ENCODE measurements at places on chromosomes 5 and 9.

DNA sequence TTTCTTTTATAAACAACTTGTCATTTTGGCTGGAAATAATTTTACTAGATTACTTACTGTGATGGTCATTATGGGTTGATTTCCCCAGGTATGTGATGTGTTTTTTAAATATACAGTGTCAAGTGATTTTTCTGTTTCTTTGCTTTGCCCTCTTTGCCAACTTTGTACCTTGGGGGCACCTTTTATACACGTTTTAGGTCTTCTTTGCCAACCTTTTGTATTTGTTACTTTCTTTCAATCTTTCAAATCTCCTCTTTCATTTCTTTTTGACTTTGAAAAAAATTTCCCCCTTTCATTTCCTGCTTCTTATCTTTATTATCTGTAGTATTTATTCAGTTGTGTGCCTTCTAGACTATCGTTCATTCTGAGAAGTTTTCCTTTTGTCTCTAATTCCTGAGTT is 65.4 kb upstream of the DHFR start:
- no peak for DNase-seq

- DNase-seq = no peak
These were observed 118.9 kb downstream of the TRIO start for GRCh38 chr5:14261856-14262611.

- DNase-seq = no peak
These were observed 1577.3 kb upstream of the C9orf72 start for GRCh38 chr9:29150606-29151005.

DNA sequence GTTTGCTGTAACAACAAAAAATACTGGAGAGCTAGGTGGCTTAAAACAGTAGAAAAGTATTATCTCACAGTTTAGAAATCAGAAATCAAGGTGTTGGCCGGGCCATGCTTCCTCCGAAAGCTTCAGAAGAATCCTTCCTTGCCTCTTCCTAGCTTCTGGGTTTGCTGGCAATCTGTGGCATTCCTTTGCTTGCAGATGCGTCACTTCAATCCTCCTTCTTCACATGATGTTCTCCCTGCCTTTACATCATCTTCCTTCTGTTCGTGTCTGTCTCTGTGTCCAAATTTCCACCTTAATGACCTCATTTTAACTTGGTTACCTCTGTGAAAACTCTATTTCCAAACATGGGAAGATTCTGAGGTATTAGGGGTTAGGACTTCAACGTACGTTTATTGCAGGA is 90.4 kb upstream of the CHD1 start:
- DNase-seq = peak; percentile 10

GRCh38 chr9:137987244-137988030 is 109.9 kb downstream of the CACNA1B start:
- no peak for DNase-seq

GRCh38 chr9:14533867-14534640 is 159.2 kb downstream of the ZDHHC21 start:
- DNase-seq = no peak

DNA sequence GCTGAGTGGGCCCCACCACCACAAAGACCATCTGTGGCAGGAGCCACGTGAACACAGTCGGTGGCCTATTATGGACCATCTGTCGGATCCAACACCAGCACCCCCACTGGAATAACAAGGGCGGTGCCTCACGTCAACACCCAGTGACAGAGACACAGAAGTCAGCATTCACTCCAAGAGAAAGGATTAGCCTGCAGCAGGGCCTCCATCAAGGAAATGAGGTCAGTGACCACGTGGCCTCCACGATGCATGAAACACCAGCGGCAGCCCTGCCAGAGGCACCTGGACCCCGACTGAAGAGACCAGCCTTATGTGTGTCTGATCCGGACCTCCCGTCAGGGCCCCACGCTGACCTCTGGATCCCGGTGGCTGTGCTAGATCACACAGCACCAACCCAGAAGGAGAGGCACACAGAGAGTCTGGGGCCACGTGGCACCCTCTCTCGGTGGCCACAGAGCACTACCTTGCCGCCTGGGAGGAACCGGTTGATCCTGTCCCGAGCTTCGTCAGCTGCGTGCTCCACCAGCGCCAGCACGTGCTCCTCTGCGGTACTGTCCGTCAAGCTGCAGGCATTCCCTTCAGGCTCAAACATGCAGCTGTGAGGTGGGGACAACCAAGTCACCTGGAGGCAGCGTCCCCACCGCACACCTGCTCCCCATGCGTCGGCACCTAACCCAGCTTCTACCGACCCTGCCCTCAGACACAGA is 9.0 kb downstream of the BRD9 start:
- no peak for DNase-seq

- DNase-seq = no peak
These were observed 25.5 kb upstream of the TIFAB start for GRCh38 chr5:135477613-135478066.

DNA sequence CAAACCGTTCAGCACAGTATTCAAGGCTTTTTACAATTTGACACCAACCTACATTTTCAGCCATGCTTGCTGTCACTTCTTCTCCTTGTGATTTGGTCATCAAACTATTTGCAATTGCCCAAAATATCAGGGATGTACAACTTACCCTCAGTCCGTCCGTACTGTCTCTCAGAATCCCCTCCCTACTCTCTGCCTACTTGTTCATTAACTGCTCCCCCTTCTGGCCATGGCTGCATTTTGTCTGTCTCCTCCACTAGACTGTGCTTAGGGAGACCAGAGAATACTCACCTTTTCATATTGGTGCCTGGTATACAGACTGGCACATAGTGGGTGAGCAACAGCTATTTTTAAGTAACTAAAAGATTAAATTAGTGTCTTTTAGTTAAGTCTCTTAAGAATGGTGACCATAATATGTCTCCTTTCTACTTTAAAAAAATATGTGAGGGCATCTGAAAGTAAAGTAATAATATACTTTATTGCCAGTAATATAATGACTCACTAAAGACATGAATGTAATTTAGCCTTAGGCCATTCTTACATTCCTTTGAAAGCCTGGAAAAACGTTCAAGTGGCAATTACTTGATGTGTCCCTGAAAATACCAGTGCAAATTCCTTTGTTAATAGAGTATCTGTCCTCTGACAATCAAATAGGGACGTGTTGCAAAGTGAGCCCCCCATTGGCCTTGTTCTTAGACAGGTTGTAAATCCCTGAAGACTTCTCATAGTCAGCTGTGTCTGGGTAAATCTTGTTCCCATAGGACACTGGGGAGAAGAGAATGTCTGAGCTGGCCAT is 27.8 kb downstream of the PRLR start:
- peak; percentile 16 for DNase-seq

DNA sequence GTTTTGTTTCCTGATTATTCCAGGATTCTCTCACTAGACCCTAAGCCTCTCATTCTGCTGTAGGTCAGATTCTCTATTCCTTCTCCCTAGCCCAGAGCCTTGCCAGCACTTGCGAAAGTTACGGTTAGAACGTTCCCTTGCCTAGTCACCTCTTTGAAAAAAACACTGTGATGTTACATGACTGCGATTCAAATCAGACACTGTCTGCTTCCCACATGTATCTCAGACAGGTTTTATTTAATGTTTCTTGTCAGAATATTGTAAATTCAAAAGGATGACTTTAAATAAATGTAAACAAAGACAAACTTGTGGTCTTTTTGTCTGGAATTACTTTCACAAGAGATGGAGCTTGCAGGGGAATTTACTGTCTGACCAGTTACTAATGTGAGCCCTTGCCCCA is 116.5 kb upstream of the OTULINL start:
- DNase-seq = no peak

GRCh38 chr9:31854187-31854586 is 530.3 kb upstream of the ACO1 start:
- DNase-seq = no peak

DNA sequence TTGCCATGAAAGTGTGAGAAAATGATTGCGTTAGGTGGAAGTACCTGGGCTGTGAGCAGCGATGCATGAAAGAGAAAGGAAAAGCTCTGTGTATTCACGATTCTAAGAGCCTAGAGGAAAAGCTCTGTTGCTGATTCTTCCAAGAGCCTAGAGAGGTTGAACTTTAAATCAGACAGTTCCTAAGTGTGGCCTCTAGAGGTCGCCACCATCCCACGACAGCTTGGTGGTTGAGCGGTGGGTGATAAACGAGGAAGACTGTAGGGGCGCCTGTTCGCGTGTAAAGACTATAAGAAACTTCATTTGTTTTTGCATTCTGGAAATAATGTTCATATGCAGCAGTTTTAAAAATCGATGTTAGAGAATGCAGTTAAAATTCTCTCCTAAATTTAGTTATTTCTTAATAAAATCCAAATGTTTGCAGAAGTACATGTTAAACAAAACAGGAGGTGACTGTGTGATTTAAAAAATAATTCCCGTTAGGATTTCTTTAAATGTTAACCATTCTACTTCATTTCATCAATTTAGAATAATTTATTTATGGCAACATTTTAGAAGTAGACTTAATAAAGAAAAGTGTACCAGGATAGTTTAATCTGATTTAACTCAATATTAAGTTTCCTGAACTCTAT is 107.7 kb downstream of the TENT4A start:
- no peak for DNase-seq

DNA sequence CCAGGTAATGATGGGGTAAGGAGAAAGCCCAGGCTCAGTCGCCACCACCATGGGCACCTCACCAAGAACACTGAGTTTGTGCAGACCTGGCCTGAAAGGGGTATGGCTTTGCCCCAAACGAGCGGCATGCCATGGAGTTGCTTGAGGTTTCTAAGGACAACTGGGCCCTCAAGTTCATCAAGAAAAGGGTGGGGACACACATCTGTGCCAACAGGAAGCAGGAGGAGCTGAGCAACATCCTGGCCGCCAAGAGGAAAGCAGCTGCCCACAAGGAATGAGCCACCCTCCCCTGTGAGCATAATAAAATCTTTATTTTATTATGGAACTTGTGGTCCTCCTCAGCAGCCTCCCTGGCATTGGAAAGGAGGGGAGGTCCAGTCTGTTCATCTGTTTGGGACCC is 23.8 kb downstream of the CD14 start:
- DNase-seq = no peak

DNA sequence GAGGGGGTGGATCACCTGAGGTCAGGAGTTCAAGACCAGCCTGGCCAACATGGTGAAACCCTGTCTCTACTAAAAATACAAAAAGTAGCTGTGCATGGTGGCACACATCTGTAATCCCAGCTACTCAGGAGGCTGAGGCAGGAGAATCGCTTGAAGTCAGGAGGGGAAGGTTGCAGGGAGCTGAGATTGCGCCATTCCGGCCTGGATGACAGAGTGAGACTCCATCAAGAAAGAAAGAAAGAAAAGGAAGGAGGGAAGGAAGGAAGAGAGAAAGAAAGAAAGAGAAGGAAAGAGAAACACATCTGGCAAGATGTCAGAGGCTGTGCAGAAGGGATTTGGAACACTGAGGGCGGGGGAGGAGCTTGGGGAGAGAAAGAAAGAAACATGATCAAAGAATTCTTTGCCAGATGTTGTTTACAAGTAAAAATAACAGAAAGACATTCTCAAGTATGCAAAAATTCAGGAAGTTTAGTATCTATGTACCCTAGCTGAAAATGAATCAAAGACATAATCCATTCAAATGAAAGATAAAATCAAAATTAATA is 93.7 kb downstream of the AK8 start:
- no peak for DNase-seq

- DNase-seq = no peak
These were observed 50.2 kb downstream of the PSMB7 start for GRCh38 chr9:124365036-124365435.

GRCh38 chr5:6746244-6746643 is 33.0 kb downstream of the TENT4A start:
- DNase-seq = no peak

GRCh38 chr9:93091453-93092081 is 4.5 kb upstream of the CARD19 start:
- no peak for DNase-seq

- DNase-seq = peak; percentile 14
These were observed 171.5 kb downstream of the SSBP2 start for GRCh38 chr5:81579262-81579924.
